ENCODE measurements at places on chromosomes 16 and 17. TPM values are rescaled to one million over a fixed set of nuclear protein-coding genes. Genes with fewer than 3 reads are reported as not detected.

The ZNF830 gene
- 18.3 TPM for total RNA-seq

The BAIAP3 gene
- not detected for total RNA-seq

The DLX3 gene
- total RNA-seq: not detected

The C17orf58 gene
- total RNA-seq: 10.8 TPM

The SLC13A2 gene
- total RNA-seq: not detected

The DCAKD gene
- 35.9 TPM for total RNA-seq

The HID1 gene
- 0.23 TPM for total RNA-seq

The EVPL gene
- total RNA-seq: not detected

The ZG16 gene
- not detected for total RNA-seq

The PRSS27 gene
- 0.23 TPM for total RNA-seq

The KRTAP3-1 gene
- total RNA-seq: not detected

The SLFN11 gene
- total RNA-seq: 62.4 TPM

Data from smooth muscle cell of the coronary artery (primary cell).